Natural killer cell treated with Interleukin-12 subunit alpha and Interleukin-12 subunit beta and Interleukin-15 and Interleukin-18, amount 100 ng/mL, for 72 hours (primary cell): ENCODE measurements at places on chromosomes 1 and 21.

DNA sequence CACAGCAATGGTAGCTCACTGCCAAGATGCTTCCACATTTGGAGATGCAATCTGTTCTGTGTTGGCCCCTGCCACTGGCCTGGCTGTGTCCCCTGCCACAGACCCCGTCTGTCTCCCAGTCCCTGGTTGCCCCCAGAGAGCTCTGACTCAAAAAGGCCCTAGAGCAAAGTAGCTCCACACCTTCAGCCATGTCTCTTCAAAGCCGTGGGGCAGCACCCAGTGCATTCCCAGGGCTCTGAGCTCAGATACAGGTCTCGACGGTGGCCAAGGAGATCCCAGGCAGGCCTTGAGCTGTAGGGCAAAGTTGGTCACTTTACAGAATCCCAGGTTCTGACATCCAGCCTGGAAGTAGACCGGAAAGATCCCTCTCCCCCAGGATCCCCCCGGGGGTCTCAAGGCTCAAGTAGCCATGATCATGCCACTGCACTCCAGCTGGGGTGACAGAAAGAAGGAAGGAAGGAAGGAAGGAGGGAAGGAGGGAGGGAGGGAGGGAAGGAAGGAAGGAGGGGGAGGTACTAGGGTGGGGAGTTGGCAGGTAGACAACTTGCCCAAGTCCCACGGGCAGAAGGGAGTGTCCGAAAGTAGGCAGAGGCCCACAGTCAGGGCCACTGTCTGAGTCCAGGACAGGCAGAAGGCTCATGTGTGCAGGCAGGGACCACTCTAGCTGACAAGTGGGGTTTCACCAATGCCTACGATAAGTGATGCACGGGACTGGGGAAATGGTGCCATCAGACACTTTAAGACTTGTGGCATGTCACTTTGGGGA lies 4.8 kb upstream of the ARF1 start:
- no peaks in the 10 kb centered on the region for H3K4me1 ChIP-seq
- no peaks in the 10 kb centered on the region for H3K36me3 ChIP-seq
- no peak overlapping the region for H3K4me3 ChIP-seq
- no peak for DNase-seq
- no peaks in the 10 kb centered on the region for H3K27me3 ChIP-seq
- no peak overlapping the region for H3K27ac ChIP-seq

- H3K36me3 ChIP-seq: no peaks in the 10 kb centered on the region
- H3K4me1 ChIP-seq: peaks cover 10% of the 10 kb centered on the region
- H3K4me3 ChIP-seq: peak within 1 kb of the TSS; percentile 76
- no peak within 1 kb of the TSS for H3K27ac ChIP-seq
Measured at GRCh38 chr1:20717452-20718342, at the start of gene KIF17. KIF17 (minus strand) TSS chr1:20718007; CDS start chr1:20717706, 301 bp downstream.

- DNase-seq: no peak
- H3K36me3 ChIP-seq: no peaks in the 10 kb centered on the region
- no peaks in the 10 kb centered on the region for H3K4me1 ChIP-seq
- no peak overlapping the region for H3K27ac ChIP-seq
- H3K4me3 ChIP-seq: no peak overlapping the region
Measured at GRCh38 chr1:21896652-21897532, 40.2 kb downstream of the HSPG2 start.

GRCh38 chr1:101344745-101345144 lies 107.9 kb downstream of the S1PR1 start:
- H3K36me3 ChIP-seq: peaks cover 19% of the 10 kb centered on the region
- peak overlapping the region; percentile 27 for H3K27ac ChIP-seq
- H3K27me3 ChIP-seq: no peaks in the 10 kb centered on the region
- H3K4me3 ChIP-seq: peak overlapping the region; percentile 28

DNA sequence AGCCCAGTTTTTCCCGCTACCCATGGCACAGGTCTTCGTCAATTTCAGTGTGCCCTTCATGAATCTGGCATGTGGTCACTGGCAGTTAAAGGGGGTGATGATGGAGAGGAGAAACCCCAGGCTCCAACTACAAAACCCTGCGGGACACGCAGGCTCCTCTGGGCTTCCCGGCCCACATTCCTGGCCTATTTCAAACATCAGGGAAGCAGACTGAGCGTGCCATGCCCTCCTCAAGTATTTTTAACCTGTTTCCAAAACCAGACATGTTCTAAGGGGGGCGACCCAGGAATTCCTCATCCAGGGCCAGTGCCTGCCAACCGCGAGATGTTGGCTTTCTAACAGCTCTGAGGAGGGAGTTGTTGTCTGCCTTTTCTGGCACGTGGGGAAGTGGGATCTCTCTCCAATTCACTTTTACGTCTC lies 85.1 kb downstream of the CAPZB start:
- DNase-seq: no peak
- no peaks in the 10 kb centered on the region for H3K36me3 ChIP-seq
- no peak overlapping the region for H3K4me3 ChIP-seq
- peaks cover 30% of the 10 kb centered on the region for H3K4me1 ChIP-seq

- no peaks in the 10 kb centered on the region for H3K36me3 ChIP-seq
- H3K4me1 ChIP-seq: no peaks in the 10 kb centered on the region
- H3K4me3 ChIP-seq: no peak overlapping the region
- DNase-seq: no peak
- H3K27ac ChIP-seq: no peak overlapping the region
- no peaks in the 10 kb centered on the region for H3K27me3 ChIP-seq
Measured at GRCh38 chr21:25927195-25927880, 192.6 kb downstream of the GABPA start.

- H3K27me3 ChIP-seq: no peaks in the 10 kb centered on the region
- H3K4me3 ChIP-seq: peak overlapping the region; percentile 43
- no peak for DNase-seq
- H3K4me1 ChIP-seq: peaks cover 56% of the 10 kb centered on the region
- H3K36me3 ChIP-seq: no peaks in the 10 kb centered on the region
Measured at GRCh38 chr1:107949467-107950253, 15.3 kb downstream of the VAV3 start.

DNA sequence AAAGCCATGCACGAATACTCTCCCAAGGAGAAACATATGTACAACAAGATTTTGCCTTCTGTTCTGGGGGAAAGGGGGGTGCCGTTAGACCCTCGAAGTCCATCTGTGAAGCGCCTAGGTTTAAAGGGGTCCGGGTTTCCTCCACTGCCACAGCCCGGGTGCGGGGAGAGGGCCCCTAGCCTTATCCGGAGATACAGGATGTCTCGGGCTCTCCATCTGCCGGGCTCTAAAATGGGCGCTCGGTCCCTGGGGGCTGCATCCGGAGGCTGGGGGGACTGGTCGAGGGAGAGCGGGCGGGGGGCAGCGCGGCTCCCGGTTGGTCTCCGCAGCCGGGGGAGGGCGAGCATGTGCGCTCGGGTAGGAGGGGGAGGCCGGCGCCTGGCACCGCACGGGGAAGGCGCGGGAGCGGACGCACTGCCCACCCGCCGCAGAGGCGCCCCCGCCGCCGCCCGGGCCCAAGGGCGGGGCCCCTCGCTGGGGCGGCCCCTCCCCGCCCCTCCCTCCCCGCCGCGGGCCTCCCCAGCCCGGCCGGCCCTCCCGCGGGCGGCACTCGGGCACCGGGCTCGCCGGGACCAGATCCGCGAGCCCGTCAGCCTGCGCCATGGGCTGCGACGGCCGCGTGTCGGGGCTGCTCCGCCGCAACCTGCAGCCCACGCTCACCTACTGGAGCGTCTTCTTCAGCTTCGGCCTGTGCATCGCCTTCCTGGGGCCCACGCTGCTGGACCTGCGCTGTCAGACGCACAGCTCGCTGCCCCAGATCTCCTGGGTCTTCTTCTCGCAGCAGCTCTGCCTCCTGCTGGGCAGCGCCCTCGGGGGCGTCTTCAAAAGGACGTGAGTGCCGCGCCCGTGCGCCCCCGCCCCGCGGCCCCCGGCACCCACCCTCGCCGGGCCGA lies 63.1 kb downstream of the ELK4 start:
- no peaks in the 10 kb centered on the region for H3K4me1 ChIP-seq
- no peak overlapping the region for H3K4me3 ChIP-seq
- H3K27me3 ChIP-seq: peaks cover 46% of the 10 kb centered on the region

- H3K4me3 ChIP-seq: no peak overlapping the region
Measured at GRCh38 chr1:47813970-47814369, 183.2 kb downstream of the TRABD2B start.

DNA sequence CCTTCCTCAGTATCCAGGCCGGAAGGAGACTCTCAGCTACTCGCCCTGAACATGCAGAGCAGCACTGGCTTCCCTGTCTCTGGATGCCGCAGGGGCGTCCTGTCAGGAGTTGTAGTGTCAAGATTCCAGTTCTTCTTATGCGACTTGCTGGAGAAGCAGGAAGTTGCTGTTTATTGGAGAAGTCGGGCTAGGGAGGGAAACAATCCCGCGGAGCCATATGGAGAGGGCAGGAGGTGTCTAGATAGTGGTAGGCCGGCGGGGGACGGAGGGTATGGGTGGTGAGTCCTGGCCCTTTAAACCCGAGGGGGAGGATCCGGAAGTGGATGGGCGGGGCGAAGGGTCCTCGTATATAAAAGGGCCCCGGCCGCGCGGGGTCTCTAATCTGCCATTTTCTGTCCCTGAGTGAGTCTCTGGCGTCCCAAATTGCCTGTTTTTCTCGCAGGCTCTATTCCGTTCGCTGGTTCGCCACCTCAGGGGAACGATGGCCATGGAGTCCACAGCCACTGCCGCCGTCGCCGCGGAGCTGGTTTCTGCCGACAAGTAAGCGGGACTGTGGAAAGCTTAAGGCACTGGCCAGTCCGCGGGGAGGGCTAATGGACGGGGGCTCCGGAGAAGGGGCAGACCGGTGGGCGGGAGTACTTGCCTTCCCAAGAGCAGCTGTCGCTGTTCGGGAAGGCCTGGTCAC lies at the start of gene NASP:
Gene NASP, plus strand, starts transcription at position 376 of the 685 bp plus-strand sequence. Its CDS starts 106 bp downstream, at position 482.
- peaks cover 37% of the 10 kb centered on the region for H3K4me1 ChIP-seq
- H3K4me3 ChIP-seq: peak within 1 kb of the TSS; percentile 100
- peak within 1 kb of the TSS; percentile 96 for H3K27ac ChIP-seq
- H3K36me3 ChIP-seq: no peaks in the 10 kb centered on the region
- H3K27me3 ChIP-seq: no peaks in the 10 kb centered on the region

- no peak overlapping the region for H3K4me3 ChIP-seq
- H3K27me3 ChIP-seq: peaks cover 32% of the 10 kb centered on the region
- no peak overlapping the region for H3K27ac ChIP-seq
- DNase-seq: no peak
- H3K4me1 ChIP-seq: no peaks in the 10 kb centered on the region
- no peaks in the 10 kb centered on the region for H3K36me3 ChIP-seq
Measured at GRCh38 chr1:171254859-171255258, 6.6 kb downstream of the FMO1 start.

DNA sequence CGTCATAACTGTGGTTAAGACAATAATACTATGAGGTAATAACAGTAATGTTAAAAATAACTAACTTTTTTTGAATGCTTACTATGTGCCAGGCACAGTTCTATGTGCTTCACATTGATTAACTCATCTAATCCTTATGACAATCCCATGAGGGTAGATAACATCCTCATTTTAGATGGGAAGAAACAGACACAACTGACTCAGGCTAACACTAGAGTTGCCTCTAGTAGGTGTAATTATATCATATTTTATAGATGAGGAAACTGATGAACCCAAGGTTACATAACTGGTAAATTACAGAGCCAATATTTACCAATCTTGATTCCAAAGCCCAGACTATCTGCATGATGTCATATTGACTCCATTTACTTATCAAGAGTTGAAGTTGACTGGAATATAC lies 23.5 kb downstream of the SERPINC1 start:
- H3K27ac ChIP-seq: no peak overlapping the region
- H3K27me3 ChIP-seq: no peaks in the 10 kb centered on the region
- H3K36me3 ChIP-seq: no peaks in the 10 kb centered on the region
- DNase-seq: no peak

- no peaks in the 10 kb centered on the region for H3K4me1 ChIP-seq
- H3K27me3 ChIP-seq: peaks cover 22% of the 10 kb centered on the region
- DNase-seq: no peak
- H3K36me3 ChIP-seq: no peaks in the 10 kb centered on the region
- no peak overlapping the region for H3K4me3 ChIP-seq
Measured at GRCh38 chr1:47703981-47704596, 266.2 kb downstream of the FOXD2 start.

- peaks cover 2% of the 10 kb centered on the region for H3K27me3 ChIP-seq
- DNase-seq: no peak
- no peak overlapping the region for H3K4me3 ChIP-seq
Measured at GRCh38 chr1:207070811-207071210, 17.7 kb downstream of the PFKFB2 start.

- no peak for DNase-seq
- peaks cover 15% of the 10 kb centered on the region for H3K4me1 ChIP-seq
- H3K27me3 ChIP-seq: peaks cover 55% of the 10 kb centered on the region
Measured at GRCh38 chr1:26409191-26409807, 1.3 kb upstream of the LIN28A start.

DNA sequence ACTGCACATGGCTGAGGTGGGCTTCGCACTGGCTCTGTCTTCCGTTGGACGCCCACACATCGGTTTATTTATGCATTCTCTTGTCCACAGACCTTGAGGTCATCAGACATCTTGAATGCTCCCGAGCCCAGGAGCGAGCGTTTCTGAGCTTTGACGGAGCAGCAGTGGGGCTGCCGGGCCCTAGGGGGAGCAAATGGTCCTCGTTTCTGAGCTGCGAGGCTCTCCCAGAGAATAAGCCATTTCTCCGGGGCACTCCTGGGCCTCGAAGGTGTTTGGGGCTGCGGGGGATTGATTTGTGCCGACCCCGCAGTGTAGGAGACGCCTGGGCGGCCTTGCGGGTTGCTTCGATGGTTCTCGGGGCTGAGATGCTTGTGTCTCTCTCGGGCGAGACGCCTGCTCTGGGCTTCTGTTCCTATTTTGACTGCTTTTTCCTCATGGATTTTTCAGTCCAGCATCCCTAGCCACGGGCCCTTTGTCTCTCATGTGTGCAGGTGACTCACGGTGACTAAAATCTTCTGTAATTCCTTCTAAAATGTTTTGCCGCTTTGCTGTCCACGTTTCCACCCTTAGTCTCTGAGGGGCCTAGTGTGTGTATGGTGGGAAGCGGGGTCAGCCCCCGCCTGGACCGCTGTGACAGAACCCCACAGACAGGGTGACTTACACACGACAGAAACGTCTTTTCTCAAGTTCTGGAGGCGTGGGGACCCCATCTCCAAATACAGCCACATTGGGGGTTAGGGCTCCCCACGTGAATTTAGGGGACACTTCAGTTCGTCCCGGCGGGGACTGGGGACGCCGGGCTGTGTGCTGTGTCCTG lies 62.1 kb downstream of the FAAP20 start:
- peaks cover 5% of the 10 kb centered on the region for H3K4me1 ChIP-seq
- H3K27me3 ChIP-seq: no peaks in the 10 kb centered on the region
- H3K36me3 ChIP-seq: no peaks in the 10 kb centered on the region
- no peak for DNase-seq
- H3K27ac ChIP-seq: peak overlapping the region; percentile 50

DNA sequence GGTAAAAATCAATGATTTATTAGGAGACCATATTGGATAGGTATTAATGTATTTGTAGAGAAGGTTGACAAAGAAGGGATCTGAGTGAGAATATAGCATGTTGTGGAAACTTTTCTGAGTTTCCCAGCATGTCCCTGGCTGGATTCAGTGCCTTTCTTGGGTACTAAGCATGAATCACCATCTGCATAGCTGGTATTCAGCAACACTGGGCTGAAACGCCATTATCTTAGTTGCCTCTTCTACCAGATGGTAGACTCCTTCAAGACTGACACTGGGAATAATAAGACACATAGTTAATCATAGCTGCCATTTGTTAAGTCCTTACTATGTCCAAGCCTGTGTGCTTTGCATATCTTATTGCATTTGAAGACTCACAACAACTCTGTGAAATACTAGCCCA lies 45.5 kb downstream of the ATP5PF start:
- DNase-seq: no peak
- H3K27ac ChIP-seq: no peak overlapping the region
- peaks cover 11% of the 10 kb centered on the region for H3K27me3 ChIP-seq
- H3K36me3 ChIP-seq: no peaks in the 10 kb centered on the region
